ENCODE measurements at places on chromosomes 7 and 10.

DNA sequence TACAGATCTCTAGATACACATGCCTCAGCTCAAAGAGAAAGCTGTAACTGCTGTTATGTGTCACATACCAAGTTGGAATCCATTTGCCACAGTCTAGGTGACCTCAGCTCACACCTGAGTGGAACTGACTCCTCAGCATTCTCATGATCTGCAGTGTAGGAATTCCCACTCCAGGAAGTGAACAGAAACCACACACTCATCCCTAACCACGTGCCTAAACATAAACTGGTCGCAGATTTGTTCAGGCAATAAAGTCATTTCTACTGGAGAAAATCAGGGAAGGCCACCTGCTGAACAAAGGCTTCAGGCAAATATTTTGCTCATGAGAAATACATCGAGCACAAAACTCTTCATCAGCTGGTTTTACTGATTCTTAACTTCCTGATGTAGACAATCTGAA, 23.0 kb upstream of the ZMYND11 start:
- DNase-seq: no peak

DNA sequence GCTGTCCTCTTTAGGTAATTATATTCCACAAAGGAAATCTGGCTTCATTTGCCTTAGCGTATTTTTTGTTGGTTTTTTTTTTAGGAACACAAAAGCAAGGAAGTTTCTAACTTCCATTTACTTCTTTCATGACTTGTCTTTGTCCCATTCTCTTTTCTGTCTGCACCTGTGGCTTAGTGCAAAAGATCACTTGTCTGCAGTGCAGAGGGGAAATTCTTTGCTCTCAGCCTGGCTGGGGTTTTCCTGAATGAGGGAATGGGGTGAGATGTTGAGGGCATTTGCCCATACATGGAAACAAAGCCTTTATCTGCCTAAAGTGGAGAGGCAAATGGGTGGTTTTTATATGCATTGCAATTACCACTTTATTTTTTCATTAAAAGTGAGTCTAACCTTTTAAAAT, 361.1 kb upstream of the IGFBP3 start:
- DNase-seq: no peak

- DNase-seq: no peak
Observed at GRCh38 chr7:132871419-132871818, 210.5 kb downstream of the CHCHD3 start.

- no peak for DNase-seq
Observed at GRCh38 chr10:99875473-99875872, 93.0 kb downstream of the ABCC2 start.

DNA sequence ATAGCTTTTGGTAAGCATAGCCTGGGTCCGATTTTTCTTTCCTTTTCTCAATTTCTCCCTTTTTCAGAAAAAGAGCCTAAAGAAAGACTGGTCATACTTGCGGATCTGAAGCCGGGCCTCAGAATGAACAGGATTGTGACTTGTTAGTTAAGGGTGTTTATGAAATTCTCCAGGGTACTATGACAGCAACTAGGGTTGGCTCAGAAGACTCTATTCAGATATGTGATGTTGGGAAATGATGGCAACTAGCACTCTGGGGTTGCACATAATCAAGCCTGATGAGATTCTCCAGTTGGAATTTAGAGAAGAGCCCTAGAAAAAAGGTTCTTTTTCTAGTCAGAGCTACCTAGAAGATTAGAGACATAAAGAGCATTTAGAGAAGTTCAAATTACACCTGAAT, 352.4 kb upstream of the POM121L12 start:
- no peak for DNase-seq

- DNase-seq: no peak
Observed at GRCh38 chr10:17865351-17865750, 56.2 kb downstream of the MRC1 start.

DNA sequence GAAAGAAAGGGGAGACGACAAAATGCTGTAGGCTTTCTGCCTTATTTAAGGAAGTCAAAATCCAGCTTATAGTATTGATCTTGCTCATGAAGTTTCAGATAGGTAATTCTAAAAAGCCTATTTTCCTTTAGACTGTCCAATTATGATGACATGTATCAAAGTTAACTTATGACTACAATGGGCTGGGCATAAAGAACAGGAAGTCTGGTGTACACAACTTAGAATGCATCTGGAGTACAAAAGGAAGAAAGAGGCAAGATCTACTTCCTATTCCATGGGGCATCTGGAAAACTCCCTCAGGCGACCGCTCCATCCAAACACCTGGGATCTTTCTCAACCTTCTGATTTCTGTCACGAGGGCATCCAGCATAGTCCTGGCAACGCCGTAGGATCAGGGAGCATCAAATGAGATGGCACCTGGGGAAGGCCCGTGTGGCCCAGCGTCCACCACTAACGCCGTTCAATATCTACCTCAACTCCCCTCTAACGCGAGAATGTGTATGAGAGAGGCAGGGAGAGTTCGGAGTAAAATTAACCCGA, 512 bp downstream of the FAM24B start:
- no peak for DNase-seq

GRCh38 chr7:45394117-45394708, 180.0 kb upstream of the ADCY1 start:
- DNase-seq: no peak
